EH (cell line): ENCODE measurements at places on chromosomes 7 and 10.

GRCh38 chr7:27202862-27203134, 2.9 kb upstream of the HOXA13 start:
- DNase-seq = no peak

- no peak for DNase-seq
These were observed 18.4 kb upstream of the VOPP1 start for GRCh38 chr7:55590517-55591281.

DNA sequence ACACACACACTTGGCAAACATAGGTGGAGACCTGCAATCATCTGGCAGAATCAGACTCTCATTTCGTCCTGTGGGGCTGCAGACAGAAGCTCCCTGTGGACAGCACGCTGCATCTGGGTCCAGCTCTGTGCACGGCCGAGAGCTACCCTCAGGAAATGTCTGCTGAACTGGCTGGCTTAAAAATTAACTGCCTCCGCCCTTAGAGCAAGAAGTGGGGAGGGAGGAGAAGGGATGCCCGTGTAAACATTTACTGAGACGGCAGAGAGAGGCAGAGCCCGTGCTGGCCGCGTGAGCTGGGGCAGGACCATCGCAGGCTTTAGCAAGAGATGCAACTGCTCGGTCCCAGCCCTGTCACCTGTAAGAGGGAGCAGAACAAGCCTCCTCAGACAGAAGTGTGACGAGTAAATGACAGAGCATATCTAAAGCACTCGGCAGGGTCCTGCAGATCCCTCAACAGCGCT, 81.8 kb downstream of the TNS3 start:
- DNase-seq = no peak

DNA sequence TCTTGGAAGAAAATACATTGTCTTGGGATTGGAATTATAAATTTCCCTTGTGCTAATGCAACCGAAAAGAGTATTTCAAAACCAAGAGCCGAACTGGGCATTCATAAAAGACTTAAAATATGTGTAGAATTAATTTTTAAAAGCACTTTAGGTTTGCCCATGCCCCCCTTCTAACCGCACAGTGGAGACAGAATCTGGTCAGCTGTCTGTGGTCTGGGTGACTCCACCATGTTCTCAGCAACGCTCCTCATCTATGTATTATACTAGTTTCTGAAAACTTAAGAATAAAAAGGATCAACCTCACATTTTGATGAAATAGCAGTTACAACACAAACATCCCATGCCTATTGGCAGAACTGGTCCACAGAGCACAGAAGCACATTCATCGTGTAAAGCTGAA, 192.6 kb upstream of the C7orf33 start:
- no peak for DNase-seq

GRCh38 chr7:157890921-157891401, 554.2 kb downstream of the DNAJB6 start:
- no peak for DNase-seq

DNA sequence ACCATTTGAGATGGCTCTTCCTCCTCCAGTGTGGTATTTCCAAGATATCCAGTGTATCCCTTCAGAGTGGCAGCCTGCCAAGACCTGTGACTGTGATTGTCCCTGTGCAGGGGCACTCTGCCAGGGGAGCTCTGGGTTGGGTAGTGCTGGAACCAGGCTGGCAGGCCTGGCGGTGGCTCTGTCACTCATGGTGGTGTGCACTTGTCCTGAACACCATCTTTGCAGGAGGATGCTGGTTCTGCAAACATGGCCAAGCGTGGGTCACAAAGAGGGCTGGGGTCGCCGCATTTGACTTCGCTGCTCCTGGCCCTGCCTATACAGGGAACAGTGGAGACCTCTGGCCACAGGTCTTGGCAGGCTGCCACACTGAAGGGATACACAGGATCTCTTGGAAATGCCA, 205.2 kb downstream of the PRPF18 start:
- DNase-seq = no peak

GRCh38 chr7:99000196-99000903, 122.0 kb downstream of the TRRAP start:
- DNase-seq = peak; percentile 7

GRCh38 chr10:95640891-95641315, 15.6 kb downstream of the ALDH18A1 start:
- no peak for DNase-seq

DNA sequence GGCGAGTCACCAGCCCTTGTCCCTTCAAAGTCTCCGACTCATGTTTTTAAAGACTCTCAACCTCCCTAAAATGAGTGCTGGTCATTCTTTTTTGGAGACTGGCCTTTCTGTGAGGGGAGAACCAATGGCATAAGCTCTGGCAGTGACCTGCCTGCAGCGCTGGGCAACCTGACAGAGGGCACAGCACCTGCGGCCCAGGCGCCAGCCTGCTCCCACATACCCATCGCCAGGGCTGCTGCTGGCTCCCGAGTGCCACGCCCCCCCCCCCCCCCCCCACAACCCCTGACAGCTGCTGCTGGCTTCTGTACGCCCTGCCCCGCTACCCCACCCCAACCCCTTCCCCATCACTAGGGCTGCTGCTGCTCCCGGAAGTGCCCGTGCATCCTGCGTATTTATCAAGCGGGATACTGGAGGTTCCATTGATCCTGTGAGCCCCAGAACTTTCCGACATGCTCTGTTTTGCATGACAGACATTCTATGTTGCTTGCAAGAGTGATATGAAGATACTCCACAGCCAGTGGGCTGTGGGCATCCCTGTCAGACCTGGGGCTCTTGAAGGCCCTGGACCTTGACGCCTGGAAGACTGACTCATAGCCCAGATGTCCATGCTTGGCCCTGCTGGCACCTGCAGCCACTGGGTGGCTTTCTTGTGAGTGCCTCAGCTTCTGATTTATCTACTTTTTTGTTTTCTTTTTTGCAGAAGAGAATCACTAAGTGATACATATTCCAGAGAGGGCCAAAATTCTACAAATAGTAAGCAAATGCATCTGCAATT, 243.9 kb downstream of the ZMYND11 start:
- no peak for DNase-seq

- peak; percentile 95 for DNase-seq
These were observed 13.8 kb upstream of the TECPR1 start for GRCh38 chr7:98265841-98266271.

DNA sequence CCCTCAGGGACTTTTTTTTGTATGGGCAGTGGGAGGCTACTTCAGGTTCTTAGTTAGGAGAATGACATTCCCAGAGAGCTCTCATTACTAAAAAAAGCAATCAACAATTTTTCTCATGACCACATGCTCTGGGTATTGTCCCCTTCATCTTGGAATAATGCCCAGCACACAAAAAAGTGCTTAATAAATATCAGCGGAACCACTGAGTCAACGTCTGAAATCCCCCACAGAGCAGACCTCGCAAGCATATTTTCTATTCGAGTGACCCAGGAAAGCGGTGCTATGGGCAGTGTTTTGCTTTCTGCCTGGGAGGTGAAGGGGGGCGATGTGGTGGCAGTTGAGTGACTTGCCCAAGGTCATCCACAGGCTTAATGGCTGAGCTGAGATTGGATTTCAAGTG, 493.4 kb upstream of the ZMIZ1 start:
- peak; percentile 32 for DNase-seq

DNA sequence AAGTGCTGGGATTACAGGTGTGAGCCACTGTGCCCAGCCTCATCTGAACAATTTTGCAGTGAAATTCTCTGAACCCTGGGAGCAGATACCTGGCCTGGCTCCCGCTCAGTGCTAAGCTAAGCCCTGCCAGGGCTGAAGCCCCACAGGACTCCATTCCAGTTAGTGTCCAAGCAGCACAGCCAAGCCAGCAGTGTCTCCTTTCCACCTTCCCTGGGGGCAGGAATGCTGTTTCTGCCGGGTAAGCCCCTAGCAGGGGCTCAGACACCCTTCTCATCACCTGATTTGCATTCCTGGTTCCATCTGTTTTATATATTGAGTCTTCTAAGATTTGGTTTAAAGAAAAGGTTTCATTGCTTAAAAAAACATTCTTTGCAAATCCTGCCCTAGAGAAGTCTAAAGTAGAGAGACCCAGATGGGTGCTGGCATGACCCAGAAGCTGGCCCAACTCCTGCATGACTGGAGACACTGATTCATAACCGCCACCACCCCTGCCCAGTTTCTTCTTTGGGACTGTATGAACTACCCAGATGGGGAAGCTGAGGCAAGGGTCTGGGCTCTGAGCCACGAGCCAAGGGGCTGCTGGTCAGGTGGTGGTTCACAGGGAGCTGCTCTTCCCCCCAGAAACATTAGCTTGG, 14.0 kb downstream of the SLC13A4 start:
- DNase-seq = peak; percentile 46

DNA sequence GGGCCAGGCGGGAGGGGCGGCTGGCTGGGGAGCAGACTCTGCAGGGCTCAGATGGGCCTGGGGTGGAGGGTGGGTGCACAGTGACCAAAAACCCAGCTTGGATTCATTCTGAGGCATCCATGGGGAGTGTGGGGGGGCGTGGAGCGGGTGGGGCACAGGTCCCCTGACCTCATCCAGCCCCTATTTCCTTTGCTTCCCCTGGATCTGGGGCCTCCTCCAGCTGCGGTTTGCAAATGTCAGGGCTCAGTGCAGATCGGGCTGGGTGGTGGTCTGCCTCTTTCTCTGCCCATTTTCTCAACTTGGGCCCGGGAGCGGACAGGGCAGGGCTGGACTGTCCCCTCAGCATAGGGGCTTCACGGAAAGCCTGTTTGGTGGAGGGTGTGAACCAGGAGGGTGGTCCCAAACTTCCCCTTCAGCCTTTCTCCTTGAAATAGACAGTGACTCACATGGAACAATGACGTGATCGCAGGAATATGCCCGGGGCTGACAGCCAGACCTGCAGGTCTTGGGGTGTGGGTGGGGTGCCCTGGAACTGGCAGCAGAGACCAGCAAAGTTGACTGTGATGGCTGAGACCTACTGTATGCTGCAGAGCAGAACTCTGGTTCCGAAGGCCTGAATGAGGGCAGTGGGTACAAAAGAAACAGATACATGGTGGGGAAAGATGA, 72.9 kb upstream of the PODXL start:
- DNase-seq = peak; percentile 73

- DNase-seq = no peak
These were observed 15.3 kb downstream of the MKLN1 start for GRCh38 chr7:131342864-131343442.

- no peak for DNase-seq
These were observed 164.3 kb downstream of the NRF1 start for GRCh38 chr7:129775695-129776361.

GRCh38 chr10:6269953-6270867, 67.5 kb downstream of the PFKFB3 start:
- DNase-seq = peak; percentile 32

DNA sequence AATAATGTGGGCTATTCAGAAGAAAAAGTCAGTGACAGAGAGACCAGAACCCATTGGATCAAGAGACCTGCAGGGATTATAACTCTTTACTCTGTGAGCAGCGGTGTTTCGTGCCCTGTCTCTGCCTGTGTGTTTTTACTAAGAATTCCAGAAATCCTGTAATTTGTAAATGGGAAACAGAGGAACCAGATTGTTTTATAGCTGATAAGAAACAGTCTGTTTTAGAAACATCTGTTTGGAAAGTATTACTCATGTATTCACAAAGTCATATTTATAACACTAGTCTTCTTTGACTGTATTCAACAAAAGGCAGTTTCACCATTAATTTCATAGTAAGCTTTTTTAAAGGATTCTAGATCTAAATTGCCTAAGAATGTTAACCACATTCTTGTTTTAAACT, 30.0 kb upstream of the VDAC2 start:
- DNase-seq = peak; percentile 37

GRCh38 chr10:78255796-78256638, 222.4 kb downstream of the RPS24 start:
- DNase-seq = peak; percentile 99

DNA sequence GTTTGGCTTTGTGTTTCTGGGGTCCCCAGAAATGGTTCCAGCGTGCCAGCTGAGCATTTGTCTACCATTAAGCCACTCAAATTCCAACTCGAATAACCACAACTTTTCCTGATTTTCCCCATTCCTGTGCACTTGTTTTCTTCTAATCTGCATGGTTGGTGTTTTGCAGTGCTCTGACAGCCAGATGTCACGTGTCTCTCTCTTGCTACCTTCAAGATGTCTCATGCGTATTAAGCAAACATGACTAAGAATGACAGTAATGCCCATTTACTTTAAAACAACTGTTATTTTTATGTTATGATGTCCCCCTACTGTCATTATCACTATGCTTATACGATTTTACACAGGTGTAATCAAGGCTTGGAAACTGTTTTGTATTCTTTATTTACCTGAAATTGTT, 35.2 kb upstream of the MXI1 start:
- no peak for DNase-seq
